ENCODE measurements at places on chromosomes 3 and 15.

DNA sequence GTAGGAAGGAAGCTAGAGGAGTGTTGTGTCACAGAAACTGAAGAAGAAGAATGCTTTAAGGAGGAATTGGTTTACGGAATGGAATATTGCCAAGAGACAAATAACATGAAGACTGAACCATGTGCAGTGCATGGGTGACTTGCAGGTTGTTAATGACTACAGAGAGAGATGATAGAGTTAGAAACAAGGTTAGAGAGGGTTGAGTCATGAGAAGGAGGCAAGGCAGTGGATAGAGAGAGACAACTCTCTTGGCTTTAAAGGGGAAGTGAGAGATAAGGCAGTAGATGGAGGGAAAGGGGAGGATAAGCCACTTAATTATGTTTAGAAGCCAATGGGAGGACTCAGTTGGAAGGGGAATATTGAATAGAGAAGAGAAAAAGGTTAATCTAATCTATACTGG, 119.3 kb upstream of the CCNL1 start:
- no peak for DNase-seq

DNA sequence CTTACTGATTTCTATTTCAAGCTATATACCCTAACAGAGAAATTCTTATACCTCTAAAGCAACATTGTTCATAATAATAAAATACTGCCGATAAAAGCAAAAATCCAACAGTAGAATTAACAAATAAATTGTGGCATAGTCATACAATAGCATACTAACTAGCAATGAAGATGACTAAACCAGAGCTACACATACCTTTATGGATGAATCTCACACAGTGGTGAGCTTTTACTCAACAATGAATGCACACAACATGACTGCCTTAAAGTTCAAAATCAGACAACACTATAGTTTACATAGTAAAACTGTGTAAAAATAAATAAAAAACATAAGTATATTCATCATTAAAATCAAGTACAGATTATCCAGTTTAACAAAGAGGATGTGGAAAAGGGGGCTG, 99.1 kb downstream of the NR1I2 start:
- no peak for DNase-seq

DNA sequence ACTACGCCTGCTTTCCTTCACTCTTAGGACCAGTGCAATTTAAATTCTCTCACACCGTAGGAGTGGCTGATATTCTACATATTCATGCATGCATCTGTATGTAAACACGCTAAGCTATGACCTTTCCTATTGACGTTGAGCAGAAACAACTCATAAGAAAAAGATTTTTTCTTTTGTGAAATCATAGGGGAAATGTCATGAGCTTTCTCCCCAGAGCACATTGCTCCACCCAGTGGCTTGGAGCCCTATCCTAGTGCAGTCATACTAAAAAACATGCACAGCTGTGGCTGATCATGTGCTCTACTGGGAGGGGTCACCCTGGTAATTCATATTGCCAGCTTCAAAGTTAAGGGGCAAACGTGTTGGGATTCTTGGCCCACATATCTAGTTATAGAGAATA, 1.8 kb upstream of the MESD start:
- peak; percentile 22 for DNase-seq

- DNase-seq, result no peak
Observed at GRCh38 chr3:105598042-105598796, 231.5 kb downstream of the ALCAM start.

DNA sequence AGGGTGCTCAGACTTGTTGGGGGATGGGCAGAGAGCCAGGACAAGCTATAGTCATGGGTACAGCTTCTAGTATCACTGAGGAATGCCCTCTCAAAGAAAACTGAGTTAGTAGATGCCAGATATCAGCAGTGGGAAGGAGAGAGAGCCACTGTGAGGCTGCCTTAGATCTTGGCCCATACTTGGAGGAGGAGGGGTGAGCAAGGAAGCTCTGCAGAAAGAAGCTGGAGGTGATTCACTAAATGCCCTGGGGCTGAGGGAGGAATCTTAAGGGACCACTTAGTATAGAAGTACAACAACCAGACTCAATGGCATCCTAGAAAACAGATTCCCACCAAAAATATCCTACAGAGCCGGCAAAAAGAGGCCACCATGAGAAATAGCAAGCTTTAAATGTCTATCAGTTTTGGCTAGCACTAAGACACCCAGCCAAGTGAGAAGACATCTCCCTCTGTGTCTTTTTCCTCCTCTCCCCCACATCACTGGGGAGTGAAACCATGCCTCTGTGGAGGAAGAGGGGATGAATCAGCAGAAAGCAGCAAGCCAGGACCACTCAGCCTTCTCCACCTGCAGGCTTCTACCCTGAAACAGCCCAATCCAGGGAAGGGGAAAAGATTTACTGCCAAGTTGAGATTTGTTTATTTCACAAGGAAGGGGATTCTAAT, 282.5 kb upstream of the STT3B start:
- DNase-seq, result no peak

DNA sequence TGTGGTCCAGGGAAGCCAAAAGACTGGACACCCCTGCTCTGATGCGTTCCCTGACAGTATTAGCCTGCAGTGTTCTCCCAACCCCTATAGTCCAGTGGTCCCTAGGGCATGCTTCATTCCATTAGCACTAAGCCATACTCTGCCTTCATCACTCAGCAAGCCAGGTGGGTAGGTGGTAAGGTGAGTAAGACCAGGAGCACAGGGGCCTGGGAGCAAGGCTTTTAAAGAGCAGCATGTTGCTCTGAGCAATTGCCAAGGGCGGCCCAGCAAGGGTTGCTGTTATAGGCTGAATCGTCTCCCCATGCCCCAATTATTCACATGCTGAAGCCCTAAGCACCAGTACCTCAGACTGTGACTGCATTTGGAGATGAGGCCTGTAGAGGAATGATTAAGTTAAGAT, 11.0 kb downstream of the CXCR6 start:
- no peak for DNase-seq

- no peak for DNase-seq
Observed at GRCh38 chr3:168028086-168028485, 67.6 kb downstream of the GOLIM4 start.

DNA sequence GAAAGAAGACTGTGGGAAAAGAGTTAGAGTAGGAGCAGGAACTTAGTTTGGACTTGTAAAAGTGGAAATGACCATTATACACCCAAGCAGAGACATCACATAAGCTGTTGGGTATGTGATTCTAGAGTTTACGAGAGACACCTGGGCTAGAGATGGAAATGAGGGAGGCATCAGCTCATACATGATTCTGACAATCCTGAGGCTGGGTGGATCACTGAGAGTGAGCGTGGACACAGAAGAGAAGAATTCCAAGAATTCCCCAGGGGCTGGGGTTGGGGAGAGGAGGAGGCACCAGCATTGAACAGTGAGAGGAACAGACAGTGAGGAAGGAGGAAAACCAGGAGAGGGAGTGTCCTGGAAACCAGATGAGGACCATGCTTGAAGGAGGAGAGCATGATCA, 113.5 kb downstream of the KCNAB1 start:
- DNase-seq, result no peak

- DNase-seq, result no peak
Observed at GRCh38 chr3:36678216-36679013, 85.9 kb downstream of the DCLK3 start.

DNA sequence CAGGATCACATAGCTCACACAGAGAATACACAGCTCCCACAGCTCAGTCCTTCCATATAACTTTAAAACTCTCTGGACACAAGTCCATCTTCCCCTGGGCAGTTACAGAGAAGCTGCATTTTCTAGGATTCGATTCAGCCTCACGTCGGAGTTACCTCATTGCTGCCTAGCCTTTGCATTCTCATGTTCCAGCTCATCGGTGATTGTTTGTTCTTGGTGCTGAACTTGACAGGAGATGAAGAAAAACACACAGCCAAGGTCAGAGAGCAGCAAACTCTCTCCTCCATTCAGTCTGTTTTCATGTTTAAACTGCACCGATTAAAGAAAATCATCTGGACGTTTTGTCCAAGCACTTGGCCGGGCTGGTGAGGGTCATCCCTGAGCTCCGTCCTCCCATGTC, 375.5 kb upstream of the CFAP20DC start:
- DNase-seq, result no peak

- DNase-seq, result no peak
Observed at GRCh38 chr15:70271422-70272088, 173.8 kb upstream of the TLE3 start.

- DNase-seq, result no peak
Observed at GRCh38 chr3:113847247-113847646, 8.7 kb downstream of the GRAMD1C start.

DNA sequence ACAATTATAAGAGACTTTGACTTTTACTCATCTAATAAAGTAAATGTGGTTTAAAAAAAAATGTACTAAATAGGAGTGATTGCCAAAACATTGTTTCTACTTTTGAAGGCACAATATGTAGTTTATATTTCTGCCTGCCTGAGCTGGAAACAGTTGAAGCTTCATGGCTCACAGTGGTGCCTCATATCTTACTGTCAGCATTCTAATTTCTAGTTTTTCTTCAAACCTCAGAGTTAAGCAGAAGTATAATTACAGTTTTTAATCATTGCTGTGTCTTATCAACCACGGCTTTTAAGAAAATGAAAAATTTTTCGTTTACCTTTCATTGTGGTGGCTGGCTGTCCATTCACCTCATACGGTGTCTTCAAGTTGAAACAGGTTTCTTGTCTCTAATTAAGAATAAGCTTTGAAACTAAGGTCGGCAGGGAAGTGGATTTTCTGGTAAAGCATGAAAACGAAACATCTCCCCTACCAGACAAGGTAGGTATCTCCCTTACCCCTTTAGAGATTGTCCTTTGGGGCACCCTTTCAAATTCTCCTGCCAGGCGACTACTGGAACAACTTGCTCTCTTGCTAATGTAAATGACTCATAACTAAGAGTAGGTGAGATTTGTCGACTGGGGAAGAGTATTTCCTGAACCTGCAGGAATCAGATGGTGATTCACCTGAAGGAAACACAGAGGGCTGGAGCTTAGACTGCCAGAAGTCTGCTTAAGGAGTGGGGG, at the start of gene GPR87:
Gene GPR87, minus strand, starts transcription at position 554 of the 725 bp plus-strand sequence. CDS start 16,720 bp downstream, outside the sequence.
- DNase-seq, result peak; percentile 10

GRCh38 chr15:91116113-91117067, 16.3 kb downstream of the SV2B start:
- no peak for DNase-seq

GRCh38 chr3:5806192-5806591, 618.7 kb downstream of the EDEM1 start:
- DNase-seq, result no peak

DNA sequence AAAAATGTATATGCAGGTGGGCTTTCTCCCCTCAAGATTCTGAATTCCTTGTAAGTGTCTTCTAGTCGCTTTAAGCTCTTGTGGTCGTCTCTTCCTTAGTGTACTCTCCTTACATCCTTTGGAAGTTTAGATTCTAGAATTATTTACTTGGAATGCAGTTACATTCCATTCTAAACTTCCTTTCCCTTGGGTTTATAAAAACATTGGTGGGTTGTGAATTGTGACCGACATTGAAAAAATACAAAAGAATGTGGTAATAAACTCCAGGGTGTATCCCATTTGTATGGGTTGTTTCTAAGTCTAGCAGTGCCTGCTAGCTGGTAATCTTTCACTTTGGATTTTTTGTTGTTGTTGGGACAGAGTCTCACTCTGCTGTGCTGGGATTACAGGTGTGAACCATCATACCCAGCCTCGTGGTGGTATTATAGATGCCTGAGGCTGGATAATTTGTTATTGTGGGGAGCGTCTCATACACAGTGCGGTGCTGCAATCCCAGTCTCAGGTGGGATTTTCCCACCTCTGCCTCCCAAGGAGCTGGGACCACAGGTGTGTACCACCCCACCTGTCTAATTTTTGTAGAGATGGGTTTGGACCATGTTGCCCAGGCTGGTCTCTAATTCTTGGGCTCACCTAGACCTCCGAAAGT, 9.1 kb downstream of the CHD2 start:
- no peak for DNase-seq

- no peak for DNase-seq
Observed at GRCh38 chr3:73216310-73216709, 154.9 kb downstream of the EBLN2 start.

GRCh38 chr3:8627201-8627940, 17.2 kb downstream of the SSUH2 start:
- no peak for DNase-seq

- DNase-seq, result no peak
Observed at GRCh38 chr3:22450786-22451400, 699.9 kb upstream of the ZNF385D start.

DNA sequence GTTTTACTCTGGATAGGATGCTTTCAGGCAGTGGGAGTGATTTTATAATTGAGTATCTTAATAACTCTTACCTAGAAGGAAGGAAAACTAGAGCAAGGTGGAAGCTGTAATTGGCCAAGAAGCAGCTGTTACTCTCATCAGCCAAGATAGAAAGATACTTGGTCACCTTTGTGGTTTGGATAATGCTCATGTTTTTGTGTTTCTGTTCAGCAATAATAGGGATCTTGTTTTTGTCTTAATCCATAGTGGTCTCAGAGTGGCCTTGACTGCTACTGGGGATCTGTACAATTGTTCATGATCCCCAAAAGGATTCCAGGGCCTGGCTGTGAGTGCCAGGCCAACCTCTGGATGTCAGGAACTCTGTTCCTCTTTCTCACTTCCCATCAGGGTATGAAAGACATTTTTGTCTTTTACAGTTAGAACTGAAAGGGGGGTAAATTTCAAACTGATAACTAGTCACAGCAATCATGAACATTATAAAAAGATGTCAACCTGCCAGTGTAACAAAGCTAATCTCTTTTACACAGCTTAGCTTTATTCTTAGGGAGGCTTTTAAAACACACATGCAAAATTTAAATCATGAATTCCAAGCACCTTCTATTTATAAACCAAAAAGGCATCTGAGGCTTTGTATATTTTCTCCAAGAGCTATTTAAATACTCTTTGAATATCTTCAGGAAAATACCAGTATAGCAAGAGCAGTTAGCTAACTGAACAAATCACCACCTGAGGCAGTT, 6.0 kb downstream of the UBL7 start:
- DNase-seq, result no peak

DNA sequence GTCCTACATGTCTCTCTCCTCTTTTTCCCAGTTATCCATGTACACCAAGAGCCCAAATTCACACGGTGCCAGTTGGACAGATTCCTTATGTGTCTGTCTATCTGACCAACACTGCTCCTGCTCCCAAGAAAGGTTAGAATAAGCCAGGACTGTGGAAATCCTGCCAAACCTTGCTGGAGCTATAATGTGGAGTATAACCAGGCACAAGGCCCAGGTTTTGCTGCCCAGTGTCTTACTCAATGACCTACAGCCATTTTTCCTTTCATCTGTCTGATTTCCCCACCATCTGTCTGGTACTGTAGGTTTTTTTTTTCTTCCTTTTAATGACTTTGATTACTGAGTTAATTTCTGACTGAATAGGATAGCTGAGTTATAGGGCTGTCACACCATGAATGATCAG, 26.5 kb upstream of the MINDY4B start:
- no peak for DNase-seq

- no peak for DNase-seq
Observed at GRCh38 chr15:29569533-29570092, 252.7 kb downstream of the TJP1 start.

GRCh38 chr3:195203606-195204005, 67.4 kb downstream of the XXYLT1 start:
- DNase-seq, result no peak

DNA sequence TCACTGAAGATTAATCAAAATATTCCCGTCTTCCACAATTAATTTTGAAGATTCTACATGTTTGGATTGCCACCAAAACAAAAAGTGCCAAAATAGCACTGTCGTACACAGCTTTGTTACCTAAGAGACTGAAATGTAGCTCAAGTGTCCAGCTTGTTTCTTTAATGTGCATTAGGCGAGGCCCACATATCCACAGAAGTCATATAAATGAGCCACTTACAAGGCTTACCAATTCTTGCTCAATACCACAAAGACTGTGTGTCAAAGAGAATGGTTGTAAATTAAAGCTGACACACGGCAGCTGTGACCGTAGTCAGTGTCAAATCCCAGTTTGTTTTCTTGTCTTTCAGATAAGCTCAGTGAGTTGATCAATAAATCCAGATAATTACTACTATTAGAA, 639.4 kb upstream of the TBL1XR1 start:
- no peak for DNase-seq
